ENCODE measurements at places on chromosomes 7 and 10.

- DNase-seq = no peak
These were observed 7.4 kb upstream of the OPN4 start for GRCh38 chr10:86646933-86647332.

DNA sequence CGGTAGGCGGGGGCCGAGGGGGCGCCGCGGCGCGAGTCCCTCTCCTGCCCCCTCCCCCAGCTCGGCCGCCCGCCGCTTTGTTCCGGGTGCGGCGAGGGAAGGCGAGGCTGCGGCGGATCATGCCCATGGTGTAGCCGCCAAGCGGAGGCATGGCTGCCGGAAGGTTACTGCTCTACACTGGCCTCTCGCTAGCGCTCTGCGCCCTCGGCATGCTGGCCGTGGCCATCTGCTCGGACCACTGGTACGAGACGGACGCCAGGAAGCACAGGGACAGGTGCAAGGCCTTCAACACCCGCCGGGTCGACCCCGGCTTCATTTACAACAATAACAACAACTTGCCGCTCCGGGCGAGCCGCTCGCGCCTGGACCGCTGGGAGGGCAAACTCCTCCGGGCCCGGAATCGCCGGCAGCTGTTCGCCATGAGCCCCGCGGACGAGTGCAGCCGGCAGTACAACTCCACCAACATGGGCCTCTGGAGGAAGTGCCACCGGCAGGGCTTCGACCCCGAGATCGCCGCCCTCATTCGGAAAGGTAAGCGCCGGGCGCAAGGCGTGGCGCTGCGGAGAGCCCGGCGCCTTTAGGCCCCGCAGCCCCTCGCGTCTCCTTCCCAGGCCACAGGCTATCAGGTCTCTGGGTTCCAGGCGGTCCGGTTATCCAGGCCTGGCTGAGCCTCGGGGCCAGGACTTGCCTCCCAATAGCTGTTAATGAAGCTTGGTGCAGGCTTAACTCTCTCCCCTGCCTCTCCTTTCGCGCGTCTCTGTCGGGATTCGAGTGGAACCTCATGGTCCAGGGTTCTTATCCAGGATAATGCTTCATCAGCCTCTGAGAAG lies 513 bp downstream of the TMEM178B start:
- no peak for DNase-seq

GRCh38 chr10:102718220-102718619 lies 3.8 kb downstream of the SFXN2 start:
- DNase-seq = no peak

DNA sequence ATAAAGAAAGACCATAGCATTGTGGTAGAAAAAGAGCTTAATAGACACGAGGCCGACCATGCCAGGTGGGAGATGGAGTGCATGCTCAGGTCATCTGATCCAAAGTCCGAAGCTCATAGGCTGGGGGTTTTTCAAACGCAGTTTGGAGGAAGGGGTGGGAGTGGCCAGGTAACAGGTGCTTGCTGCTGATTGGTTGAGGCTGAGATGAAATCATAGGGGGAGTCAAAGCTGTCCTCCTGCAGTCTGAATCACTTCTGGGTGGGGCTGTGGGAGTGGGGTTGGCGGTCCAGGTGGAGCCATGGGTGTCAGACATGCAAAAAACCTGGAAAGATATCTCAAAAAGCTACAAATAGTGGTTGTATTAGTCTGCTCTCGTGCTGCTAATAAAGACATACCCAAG lies 2.8 kb upstream of the ERCC6 start:
- no peak for DNase-seq

- DNase-seq = no peak
These were observed 36.2 kb downstream of the LARP4B start for GRCh38 chr10:895324-895723.

DNA sequence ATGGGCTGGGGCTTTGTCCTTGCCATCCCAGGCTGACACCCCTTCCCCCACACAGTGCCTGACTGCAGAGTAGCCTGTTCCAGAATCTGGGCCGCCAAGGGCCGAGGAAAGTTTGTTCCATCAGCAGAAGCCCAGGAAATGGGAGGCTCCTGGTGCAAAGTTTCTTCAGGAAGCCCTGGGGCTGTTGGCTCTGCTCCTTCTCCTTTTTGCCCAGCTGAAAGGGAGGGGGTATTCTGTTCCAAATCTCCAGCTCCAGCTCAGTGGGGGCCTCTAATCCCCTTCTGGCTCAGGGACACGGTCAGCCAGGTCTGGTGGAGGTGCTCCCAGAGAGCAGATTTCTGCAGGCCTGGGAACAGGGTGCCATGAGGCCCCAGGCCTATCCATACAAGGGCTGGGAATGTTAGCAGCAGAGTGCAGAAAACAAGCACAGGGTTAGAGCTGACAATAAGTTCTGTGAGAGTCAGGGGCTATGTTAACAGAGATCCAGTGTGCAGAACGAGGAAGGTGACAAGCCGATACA lies 399.5 kb downstream of the RPS24 start:
- no peak for DNase-seq

Measured in CD4-positive, alpha-beta T cell treated with Interleukin-17A for 4 hours (primary cell).